ENCODE measurements at places on chromosomes 5 and 9. TPM values are rescaled to one million over a fixed set of nuclear protein-coding genes. Genes with fewer than 3 reads are reported as not detected.

- no peaks in the 10 kb centered on the region for H3K36me3 ChIP-seq
- no peak for DNase-seq
- H3K4me3 ChIP-seq, result peak overlapping the region; percentile 86
- H3K27ac ChIP-seq, result no peak overlapping the region
Measured at GRCh38 chr9:105693435-105694189, 729 bp upstream of the TMEM38B start.

GRCh38 chr5:53095931-53096525 is 13.5 kb downstream of the MOCS2 start:
- peak overlapping the region; percentile 51 for H3K27ac ChIP-seq
- no peak overlapping the region for H3K4me3 ChIP-seq
- peak; percentile 65 for DNase-seq
- H3K36me3 ChIP-seq, result peaks cover 36% of the 10 kb centered on the region
- no peaks in the 10 kb centered on the region for H3K27me3 ChIP-seq
- peaks cover 2% of the 10 kb centered on the region for H3K4me1 ChIP-seq

DNA sequence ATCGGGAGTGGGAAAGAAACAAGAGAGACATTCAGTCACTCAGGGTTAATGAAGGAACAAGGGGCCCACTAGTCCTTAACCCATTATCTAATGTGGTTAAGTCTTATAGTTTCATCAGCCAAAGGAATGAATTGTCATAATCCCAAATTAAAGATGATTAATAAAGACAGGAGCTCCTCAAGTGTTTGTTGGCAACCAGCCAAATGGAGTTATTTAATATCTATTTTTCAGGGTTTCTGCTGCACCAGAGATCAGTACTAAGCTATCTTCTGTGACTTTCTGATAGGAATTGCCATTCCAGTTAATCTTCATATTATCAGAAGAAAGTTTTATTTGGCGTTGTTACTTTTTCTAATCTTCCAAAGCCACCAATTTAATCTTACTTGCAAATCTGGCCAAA is 34.0 kb upstream of the FCHO2 start:
- no peak for DNase-seq
- no peak overlapping the region for H3K4me3 ChIP-seq
- H3K4me1 ChIP-seq, result no peaks in the 10 kb centered on the region
- H3K27me3 ChIP-seq, result peaks cover 4% of the 10 kb centered on the region
- no peaks in the 10 kb centered on the region for H3K36me3 ChIP-seq
- H3K27ac ChIP-seq, result no peak overlapping the region

- H3K27ac ChIP-seq, result no peak overlapping the region
- no peak for DNase-seq
- no peaks in the 10 kb centered on the region for H3K36me3 ChIP-seq
Measured at GRCh38 chr9:8268216-8268878, 468.8 kb upstream of the DMAC1 start.

- peaks cover 36% of the 10 kb centered on the region for H3K4me1 ChIP-seq
- H3K4me3 ChIP-seq, result peak overlapping the region; percentile 70
- DNase-seq, result no peak
- no peaks in the 10 kb centered on the region for H3K27me3 ChIP-seq
Measured at GRCh38 chr5:131534974-131535373, 100.1 kb downstream of the RAPGEF6 start.

DNA sequence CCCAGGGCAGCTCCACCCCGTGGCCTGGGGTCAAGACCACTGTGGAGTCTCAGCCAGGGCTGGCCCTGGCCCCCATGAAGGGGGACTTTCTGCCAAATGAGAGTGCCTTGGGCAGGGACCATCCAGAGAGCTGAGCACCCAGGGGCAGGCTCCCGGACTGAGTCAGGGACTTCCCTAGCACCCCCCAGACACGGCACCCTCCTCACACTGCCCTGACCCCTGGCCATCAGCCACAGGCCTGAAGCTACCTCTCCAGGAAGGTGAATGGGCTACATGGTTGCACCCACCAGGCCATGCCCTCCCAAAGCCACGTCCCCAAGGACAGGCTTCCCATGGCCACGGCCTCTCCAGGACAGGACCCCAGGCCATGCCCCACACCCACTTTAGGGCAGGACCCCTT is 9.5 kb downstream of the CCDC187 start:
- no peaks in the 10 kb centered on the region for H3K4me1 ChIP-seq
- DNase-seq, result no peak
- H3K4me3 ChIP-seq, result no peak overlapping the region
- no peaks in the 10 kb centered on the region for H3K36me3 ChIP-seq
- H3K27ac ChIP-seq, result no peak overlapping the region

- no peak overlapping the region for H3K4me3 ChIP-seq
- no peak for DNase-seq
- peaks cover 6% of the 10 kb centered on the region for H3K4me1 ChIP-seq
- H3K27ac ChIP-seq, result no peak overlapping the region
- no peaks in the 10 kb centered on the region for H3K27me3 ChIP-seq
Measured at GRCh38 chr5:32259033-32259432, 53.7 kb downstream of the MTMR12 start.

DNA sequence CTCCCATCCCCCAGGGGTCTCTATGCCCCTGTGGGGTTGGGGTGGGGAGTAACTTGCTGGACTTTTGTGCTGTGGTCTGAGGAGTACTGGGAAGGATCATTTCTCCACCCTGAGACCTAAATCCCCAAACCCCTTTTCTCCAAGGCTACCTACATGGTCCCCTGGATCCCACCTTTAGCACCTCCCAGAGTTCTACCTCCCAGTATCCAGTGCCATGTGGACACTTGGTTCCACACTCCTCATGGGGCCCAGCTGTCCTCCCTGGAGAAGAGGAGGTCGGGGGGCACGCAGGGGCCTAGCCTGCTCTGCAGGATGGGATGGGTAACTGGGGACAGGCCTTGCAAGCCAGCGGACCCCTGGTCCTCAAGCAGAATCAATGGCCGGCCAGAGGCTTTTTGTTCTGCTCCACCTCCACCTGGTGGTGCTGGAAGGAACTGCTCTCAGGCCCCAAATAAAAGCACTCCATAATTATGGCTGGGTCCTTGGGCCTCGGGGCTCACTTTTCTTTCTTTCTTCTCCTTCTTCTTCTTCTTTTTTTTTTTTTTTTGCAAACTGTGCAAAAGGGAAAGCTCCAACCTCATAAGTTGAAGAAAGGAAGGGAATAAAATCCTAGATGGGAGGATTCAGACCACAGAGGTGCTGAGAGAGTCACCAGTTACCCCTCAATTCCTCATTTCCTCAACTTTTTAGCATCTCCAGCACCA is 68.4 kb downstream of the PSD2 start:
- H3K27ac ChIP-seq, result no peak overlapping the region
- peak; percentile 74 for DNase-seq
- H3K4me3 ChIP-seq, result no peak overlapping the region
- H3K36me3 ChIP-seq, result no peaks in the 10 kb centered on the region
- H3K27me3 ChIP-seq, result peaks cover 15% of the 10 kb centered on the region

DNA sequence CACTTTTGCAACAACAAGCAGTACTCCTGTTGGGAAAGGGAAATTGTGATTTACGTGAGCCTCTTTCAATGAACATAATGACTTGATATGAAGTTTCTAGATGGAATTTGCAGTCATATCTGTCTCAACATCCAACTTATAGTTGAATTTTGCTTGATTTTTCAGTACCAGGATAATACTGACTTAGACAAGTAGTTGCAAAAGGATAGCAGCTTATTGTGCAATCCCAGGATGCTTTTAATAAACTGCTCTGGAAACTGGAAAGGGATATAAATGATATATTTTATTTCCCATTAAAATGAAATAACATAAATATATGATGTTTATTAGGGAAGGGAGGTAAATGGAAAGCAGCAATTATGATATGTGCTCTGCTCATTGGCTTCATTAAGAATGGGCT is 174.4 kb upstream of the RGMB start:
- H3K4me3 ChIP-seq, result no peak overlapping the region
- H3K27me3 ChIP-seq, result peaks cover 10% of the 10 kb centered on the region
- peaks cover 6% of the 10 kb centered on the region for H3K36me3 ChIP-seq
- no peak for DNase-seq

DNA sequence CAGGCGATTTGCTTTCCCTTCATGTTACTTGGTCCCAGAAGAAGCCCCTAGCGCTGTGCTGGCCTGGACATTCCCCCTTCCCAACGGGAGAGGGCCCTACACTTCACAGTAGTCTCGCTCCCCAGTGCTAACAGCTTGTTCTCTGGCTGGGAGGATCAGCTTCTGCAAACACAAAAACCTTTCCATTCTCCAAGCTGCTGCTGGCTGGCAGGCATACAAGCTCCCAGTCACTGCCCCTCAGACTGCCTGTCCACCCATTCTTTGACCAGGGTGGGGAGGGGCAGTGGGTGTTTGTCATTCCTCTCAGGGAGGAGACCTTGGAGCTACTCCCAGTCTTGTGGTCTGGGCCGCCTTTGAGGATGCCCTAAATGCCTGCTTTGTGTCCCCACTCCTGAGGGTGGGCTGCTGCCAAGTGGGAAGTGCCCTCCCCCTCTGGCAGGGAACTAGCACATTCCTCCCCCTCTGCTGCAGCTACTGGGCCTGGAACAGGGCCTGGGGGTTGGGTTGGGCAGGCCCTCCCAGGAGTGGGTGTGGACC is 20.8 kb downstream of the ENHO start:
- H3K36me3 ChIP-seq, result no peaks in the 10 kb centered on the region
- H3K4me3 ChIP-seq, result no peak overlapping the region
- no peaks in the 10 kb centered on the region for H3K4me1 ChIP-seq
- no peak for DNase-seq
- H3K27ac ChIP-seq, result no peak overlapping the region
- H3K27me3 ChIP-seq, result peaks cover 4% of the 10 kb centered on the region

GRCh38 chr9:69079186-69079585 is 43.6 kb downstream of the FXN start:
- H3K27ac ChIP-seq, result no peak overlapping the region
- peaks cover 2% of the 10 kb centered on the region for H3K4me1 ChIP-seq
- no peak for DNase-seq
- no peak overlapping the region for H3K4me3 ChIP-seq
- no peaks in the 10 kb centered on the region for H3K27me3 ChIP-seq

DNA sequence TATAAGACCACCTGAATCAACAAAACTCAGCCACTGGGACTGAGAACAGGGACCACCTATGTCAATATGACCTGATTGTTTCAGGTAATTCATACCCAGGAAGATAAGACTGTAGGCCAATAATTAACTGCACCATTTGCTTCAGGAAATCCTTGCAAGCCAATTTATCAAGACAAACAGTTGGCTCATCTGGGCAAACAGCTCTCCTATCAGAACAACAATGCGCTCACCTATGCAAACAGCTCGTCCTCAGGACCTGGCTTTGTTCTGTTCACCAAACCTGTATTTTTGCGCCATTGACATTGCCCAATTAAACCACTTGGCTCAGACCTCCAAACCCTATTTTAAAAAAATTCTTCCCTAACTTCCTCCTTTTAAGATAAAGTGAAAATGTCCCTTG is 92.3 kb upstream of the MARCHF11 start:
- H3K4me1 ChIP-seq, result no peaks in the 10 kb centered on the region
- H3K36me3 ChIP-seq, result no peaks in the 10 kb centered on the region
- DNase-seq, result no peak
- no peak overlapping the region for H3K27ac ChIP-seq
- H3K4me3 ChIP-seq, result no peak overlapping the region
- no peaks in the 10 kb centered on the region for H3K27me3 ChIP-seq

DNA sequence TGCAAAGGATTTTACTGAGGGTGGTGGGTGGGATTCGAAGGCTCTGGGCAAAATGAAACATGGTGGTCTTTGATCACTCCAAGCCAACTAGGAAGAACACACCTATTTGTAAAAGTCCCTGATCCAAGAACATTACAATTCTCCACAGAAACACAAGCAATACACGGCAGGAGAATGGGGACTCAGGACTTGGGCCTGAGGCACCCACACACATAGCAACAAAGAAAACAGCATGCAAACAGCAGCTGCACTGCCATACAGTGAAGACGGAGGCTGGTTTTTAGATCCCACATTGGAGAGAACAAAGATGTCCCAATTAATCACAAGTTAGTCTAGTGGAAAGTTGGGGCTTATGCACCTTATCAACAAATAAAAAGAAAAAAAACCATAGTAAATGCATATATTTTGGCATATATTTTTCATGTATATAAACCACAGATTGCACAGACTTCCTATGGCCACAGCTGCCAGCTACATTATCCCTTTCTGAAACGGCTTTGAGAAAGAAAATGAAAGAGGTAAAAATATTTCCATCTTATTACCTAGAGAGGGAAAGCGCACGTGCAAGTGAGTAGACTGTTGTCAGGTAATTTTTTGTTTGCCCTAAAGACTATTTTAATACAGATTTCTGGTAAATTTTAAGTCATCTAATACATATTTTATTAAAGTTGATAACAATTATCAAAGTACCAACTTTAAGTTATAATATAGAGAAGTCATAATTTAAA is 410.9 kb downstream of the BNC2 start:
- DNase-seq, result no peak
- H3K4me3 ChIP-seq, result no peak overlapping the region

DNA sequence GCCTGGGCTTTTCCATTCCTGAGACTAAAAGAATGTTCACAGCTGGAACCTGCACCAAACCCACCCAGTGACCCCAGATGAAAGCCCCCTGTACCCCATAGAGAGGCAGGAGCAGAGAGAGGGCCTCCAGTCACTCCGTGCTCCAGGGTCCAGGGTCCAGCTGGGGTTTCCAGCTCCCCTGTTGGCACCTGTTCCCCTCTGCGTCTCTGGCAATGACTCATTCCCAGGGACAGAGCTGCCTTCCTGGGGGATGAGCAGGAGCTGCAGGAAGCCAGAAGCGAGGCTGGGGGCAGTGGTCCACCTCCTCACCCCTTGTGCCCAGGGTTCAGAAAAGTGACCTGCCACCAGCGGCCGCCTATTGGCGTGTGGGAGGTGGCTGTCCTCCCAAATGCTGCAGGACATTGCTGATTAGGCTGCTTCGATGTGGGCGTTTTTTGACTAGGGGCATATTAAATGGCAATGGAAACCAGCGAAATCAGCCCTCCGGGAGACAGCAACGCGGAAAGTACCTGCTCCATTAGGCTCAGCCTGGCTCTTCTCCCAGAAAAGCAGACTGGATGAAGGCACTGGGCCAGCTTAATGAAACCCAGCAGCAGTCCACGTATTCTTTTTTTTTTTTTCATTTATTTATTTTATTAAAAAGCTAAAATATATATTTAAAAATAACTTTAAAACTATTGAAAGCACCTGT is 97.4 kb downstream of the DAP start:
- no peak overlapping the region for H3K4me3 ChIP-seq
- no peaks in the 10 kb centered on the region for H3K4me1 ChIP-seq
- no peaks in the 10 kb centered on the region for H3K27me3 ChIP-seq
- no peak for DNase-seq
- no peaks in the 10 kb centered on the region for H3K36me3 ChIP-seq
- no peak overlapping the region for H3K27ac ChIP-seq

ANXA2R gene
- 54.8 TPM for polyA plus RNA-seq

GLDC gene
- polyA plus RNA-seq, result not detected

CCNO gene
- not detected for polyA plus RNA-seq

IL13 gene
- polyA plus RNA-seq, result not detected

ACOT12 gene
- not detected for polyA plus RNA-seq

UGT3A2 gene
- polyA plus RNA-seq, result not detected

PCDHGB1 gene
- polyA plus RNA-seq, result not detected

LRRC19 gene
- not detected for polyA plus RNA-seq

KIF24 gene
- not detected for polyA plus RNA-seq

UBE2QL1 gene
- not detected for polyA plus RNA-seq

Data from naive thymus-derived CD8-positive, alpha-beta T cell (primary cell).